ENCODE measurements at places on chromosomes 6 and 20.

GRCh38 chr6:14838133-14838583 is 407.7 kb upstream of the JARID2 start:
- no peak for DNase-seq

DNA sequence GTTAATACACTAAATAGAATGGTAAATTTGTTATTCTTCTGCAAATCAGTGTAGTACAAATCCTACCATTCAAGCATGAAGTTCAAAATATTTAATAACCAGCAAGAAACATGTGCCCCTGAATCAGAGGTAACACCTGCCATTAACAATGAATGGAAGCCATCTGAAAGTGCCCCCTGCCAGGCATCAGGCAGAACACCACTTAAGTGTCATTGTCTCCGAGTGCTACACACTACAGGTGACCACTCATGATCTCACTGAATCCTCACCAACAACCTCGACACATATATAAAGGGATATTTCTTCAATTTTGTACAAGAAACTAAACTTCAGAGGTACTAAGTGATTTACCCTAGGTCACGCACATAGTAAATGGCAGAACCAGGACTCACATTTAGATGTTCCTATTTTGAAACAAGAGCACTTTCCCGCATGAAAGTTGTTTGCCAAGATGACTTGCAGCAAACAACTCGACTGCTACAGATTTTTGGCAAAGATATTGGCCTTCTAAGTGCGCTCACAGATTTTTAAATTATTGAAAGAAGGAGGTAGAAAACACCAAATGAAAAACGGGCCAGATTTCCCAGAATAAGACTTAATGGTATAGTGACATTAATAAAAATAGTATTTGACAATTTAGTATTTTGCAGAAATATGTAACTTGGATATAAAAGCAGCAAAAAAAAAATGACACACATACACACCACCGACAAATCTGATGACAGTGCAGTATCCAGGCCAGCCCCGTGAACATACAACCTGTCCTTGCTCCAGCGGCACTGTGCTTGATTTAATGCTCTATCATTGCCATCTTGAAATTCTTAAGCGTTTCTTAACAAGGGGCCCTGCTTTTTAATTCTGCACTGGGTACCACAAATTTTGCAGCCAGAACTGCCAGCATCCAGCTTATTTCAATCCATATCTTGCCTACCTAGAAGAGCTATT is 274.5 kb downstream of the ALDH8A1 start:
- DNase-seq: peak; percentile 64

DNA sequence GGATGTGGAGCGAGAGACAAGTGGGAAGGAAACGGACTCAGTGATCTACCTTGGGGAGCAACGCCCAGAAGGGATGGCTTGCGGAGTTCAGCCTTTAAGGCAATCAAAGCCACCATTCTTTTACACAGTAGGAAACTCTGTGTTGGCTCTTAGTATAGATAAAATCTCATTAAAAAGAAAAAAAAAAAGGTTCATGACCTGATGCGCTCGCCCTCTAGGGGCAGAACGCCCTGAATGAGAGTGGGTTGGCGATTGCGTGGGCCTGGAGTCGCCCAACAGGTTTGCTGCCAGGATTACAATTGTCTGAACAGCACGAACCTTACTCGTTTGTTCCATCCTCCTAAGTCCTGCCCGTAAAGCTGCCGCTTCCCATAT is 1.2 kb downstream of the TPD52L1 start:
- no peak for DNase-seq

- DNase-seq: peak; percentile 21
These were observed 53.9 kb downstream of the OTOR start for GRCh38 chr20:16801919-16802651.

DNA sequence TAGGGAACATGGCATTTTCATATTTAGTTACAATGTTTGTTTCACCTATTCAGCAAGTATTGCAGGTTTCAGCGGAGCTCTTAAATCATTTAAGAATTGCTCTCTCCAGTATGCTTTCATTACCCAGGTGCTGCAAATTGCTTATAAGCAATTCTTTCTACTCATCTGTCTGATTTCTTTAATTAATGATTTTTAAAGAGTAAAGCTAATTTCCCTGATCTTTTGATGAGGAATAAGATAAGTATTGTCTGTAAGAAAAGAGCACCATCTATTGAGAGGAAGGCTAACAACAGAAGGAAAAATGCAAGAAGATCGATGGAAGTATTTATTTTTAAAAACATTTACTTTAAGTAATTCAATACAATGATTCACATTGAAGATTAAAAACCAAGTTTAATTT is 2.0 kb downstream of the OPRM1 start:
- no peak for DNase-seq

DNA sequence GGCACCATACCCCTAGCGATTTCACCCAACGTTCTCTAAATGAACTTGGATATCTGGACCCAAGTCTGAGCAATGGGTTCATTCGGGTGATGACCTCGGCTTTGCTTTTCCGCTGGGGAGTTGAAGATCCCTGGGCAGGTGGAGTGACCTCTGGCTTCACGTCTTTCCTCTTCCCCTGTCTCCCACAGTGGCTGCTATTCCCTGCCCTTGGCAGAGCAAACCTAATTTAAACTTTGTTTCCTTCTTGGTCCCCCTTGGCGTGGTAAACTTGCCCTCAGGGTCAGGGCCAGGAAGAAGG is 7.8 kb upstream of the TFAP2A start:
- no peak for DNase-seq

- no peak for DNase-seq
These were observed 3.7 kb upstream of the TXNDC5 start for GRCh38 chr6:7914311-7914710.

GRCh38 chr20:325889-326644 is 715 bp downstream of the SOX12 start:
- no peak for DNase-seq

GRCh38 chr20:18019068-18019467 is 38.6 kb downstream of the OVOL2 start:
- DNase-seq: no peak

DNA sequence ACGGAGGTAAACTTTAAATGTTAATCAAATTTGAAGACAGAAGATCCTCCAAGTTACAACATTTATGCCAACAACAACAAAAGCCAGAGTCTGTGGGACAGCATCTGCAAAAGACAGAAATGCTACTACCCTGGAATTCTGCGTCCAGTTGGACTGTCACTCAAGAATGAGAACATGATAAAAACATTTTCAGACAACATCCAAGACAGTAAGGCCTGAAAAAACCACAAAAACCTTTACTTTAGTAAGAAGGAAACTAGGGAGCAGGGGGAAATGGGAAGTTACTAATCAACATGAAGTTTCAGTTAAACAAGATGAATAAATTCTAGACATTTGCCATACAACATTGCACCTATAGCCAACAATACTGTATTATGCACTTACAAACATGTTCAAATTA is 77.6 kb downstream of the MLIP start:
- no peak for DNase-seq

- no peak for DNase-seq
These were observed 52.6 kb downstream of the BTBD3 start for GRCh38 chr20:11970243-11970836.

- no peak for DNase-seq
These were observed 94.1 kb downstream of the DACT2 start for GRCh38 chr6:168225471-168225911.

DNA sequence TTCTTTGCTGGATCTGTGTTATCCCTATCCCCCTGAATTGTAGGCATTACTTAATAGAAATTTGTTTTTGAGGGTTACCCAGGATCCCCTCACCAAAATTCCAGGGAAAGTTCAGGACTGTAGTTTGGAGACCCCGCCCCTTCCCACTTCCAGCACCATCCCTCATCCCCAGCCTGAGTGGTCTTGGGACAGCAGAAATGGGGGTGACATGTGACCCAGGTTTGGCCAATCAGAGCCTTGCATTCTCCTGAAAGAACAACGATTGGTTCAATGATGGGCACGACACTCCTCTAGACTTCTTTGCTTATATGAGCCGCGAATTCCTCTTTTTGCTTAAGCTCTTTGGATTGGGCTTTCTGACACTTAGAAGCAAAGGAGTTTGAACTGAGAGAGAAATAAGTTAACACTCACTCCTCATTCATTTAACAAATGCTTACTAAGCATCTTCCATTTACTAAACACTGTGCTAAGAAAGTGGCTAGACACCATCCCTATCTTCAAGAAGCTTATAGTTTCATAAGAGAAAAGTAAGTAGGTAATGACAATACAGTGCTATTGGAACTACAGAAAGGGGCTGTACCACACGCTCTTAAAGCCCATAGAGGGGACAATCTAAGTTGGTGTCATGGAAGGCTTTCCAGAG is 24.9 kb upstream of the PAQR8 start:
- no peak for DNase-seq

DNA sequence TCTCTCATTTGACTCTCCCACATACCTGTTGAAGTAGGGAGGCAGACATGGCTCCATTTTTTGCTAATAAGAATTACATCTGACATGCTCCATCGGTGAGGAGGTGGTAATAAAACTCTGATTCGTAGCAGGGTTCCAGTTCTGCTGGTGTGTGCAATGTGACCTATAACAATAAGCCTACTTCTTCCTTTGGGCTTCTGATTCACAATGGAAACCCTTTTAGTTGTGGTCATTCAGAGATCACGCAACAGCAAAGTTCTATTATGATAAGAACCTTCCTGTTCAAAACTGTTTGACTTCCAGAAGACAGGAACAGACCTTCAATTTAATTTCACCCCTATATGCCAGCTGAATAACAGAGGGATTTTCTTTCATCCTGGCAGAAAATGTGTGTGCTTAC is 31.4 kb upstream of the GSTA4 start:
- DNase-seq: no peak

GRCh38 chr6:108873251-108873650 is 25.0 kb downstream of the ARMC2 start:
- DNase-seq: no peak

DNA sequence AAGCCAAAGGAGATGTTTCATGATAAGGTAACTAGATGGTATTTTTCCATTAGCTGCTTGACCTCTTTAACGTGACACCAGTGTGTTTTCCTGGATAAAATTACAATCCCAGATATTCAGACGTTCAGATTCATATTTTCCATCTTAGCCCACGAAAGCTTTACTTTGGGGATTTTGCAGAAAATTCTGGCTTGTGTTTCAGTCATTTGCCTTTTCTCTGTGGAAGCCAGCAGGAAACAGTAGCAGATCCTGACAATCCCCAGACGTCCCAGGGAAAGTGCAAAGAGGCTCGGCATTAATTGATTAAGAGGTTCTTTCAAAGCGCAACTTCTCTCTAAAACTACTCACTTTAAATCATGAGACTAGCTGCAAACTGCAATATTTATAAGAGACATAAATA is 243.6 kb downstream of the UST start:
- no peak for DNase-seq

GRCh38 chr20:57024849-57025248 is 241.6 kb downstream of the BMP7 start:
- no peak for DNase-seq

- DNase-seq: no peak
These were observed 12.0 kb downstream of the ZSCAN31 start for GRCh38 chr6:28323813-28324424.

DNA sequence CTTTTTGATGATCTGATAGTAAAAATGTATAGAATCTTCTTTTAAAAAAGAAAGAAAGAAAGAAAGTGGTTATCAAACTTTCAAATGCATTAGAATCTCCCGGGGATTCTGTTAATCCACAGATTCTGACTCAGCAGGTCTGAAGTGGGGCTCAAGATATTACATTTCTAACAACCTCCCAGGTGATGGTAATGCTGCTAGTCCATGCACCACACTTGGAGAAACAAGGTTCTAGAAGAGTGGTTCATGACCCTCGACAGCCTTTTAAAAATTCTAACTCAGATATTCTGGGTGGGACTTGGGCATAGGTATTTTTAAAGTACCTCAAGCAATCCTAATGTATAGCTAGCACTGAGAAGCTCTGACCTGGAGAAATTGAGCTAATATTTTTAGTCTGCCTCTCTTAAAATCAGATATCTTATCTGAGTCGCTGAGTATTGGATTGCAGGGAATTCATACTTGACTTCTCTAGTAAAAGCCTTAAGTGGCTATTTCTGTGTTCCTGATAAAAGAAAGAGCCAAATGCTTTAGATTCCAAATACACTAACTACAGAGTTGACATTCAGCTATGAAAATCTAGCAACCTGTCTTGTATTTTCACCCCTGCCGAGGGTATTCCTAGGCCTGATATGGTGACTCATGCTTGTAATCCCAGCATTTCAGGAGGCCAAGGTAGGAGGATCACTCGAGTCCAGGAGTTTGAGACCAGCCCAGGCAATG is 252.4 kb downstream of the PHACTR1 start:
- DNase-seq: no peak

DNA sequence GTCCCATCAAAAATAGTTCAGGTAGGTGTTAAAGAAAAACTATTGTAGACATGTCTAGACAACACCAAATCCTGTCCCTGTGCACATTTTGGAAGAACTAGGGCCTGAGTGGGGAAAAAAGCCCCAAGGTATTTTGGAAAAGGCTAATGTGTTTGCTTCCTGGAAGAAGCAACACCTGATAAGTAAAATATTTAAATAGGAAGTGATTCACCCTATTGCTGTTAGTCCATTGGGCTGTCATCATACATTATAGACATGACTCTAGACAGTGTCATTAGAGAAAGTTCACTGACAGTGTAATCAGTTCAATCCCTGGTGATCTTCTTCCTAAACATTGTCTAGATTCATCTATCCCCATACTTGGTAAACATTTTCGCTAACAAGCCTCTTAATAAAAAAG is 465.3 kb downstream of the CBLN4 start:
- no peak for DNase-seq

DNA sequence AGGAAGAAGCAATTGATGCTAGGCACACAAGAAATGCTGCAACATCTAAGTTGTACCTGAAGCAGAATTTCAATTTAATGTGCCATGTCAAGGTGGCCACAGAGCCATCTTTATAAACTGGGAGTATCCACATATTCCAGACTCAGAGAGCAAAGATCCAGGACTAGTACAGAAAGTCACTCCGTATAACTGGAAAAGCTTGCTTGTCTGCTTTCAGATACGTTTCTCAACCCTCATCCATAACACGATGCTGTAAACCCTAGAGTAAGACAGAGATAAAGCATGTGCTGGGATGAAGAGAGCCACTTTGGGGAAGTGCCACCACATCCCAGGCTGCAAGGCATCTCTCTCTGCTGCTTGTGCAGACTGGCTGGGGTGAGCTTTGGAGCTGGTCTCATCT is 134.7 kb downstream of the PACRG start:
- DNase-seq: no peak

GRCh38 chr20:37389241-37389747 is 43.4 kb downstream of the SRC start:
- DNase-seq: no peak

GRCh38 chr6:1792989-1793388 is 183.3 kb downstream of the FOXC1 start:
- DNase-seq: no peak

DNA sequence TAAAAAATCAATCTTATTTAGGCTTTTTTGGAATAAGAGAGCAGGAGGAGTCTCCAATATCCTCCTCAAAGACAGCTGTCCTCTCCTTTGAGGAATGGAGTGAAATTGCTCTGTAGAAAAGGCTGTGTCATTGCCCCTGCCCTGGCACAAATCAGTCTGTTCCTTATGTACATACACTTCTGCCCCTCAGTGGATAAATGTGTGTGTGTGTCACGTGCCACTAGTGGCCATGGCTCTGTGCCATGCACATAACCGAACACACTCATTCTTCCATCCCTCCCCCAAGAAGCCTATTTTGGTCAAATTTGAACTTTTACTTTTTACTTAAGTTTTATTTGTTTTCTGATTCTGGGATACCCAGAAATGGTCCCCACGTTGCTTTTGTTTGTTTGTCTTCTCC is 49.2 kb downstream of the ANKS1A start:
- no peak for DNase-seq
